Activated CD4-positive, alpha-beta T cell treated with anti-CD3 and anti-CD28 coated beads, Interleukin-2, amount 10 ng/mL, durations not matched to agents 24 days and 14 days (primary cell): ENCODE measurements at places on chromosomes 4 and X.

DNA sequence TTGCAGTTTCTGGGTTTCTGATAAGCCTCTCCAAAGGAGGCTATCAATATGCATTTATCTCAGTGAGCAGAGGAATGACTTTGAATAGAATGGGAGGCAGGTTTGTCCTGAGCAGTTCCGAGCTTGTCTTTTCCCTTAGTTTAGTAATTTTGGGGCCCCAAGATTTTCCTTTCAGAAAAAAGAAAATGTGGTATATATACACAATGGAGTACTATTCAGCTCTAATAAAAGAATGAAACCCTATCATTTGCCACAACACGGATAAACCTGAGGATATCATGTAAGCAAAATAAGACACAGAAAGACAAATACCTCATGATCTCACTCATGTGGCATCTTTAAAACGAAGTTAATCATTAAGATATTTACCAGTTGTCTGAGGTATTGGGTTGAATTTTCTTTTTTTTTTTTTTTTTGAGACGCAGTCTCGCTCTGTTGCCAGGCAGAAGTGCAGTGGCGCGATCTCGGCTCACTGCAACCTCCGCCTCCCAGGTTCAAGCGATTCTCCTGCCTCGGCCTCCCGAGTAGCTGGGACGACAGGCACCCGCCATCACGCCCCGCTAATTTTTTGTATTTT lies 540 bp downstream of the ZNF721 start:
- no peak for DNase-seq

GRCh38 chr4:39394706-39395105 lies 12.0 kb upstream of the KLB start:
- no peak for DNase-seq

DNA sequence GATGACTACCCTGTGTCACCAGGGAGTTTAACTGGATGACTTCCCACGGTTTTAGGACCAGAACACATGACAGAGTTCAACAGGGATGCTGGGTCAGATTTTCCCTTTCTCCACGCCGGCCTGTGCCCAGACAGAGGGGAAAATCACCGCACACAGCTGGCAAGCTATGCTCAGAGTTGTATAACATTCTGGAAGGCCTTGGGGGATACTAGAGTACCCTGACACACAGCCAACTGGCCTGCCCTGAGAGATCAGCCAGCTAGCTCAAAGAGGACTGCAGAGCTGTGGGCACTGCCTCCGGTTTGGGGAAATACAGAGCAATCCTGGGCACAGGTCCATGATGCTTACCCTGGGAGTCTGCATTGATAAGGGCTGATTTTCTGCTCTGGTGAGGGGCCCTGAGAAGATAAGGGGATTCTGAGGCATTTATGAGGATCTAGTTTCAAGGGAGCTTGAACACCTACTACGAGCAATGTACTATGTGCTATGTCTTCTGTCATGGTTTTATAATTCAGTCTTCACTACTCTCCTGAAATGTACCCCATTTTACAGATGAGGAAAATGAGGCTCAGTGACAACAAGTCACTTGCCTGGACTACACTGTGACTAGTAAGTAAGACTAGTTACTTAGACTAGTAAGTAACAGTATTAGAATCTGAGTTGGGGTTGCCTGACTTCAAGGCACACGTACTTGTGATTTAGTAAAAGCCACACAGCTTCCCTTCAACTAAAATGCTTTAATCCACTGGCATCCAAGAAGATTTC lies 14.7 kb downstream of the C4orf54 start:
- no peak for DNase-seq

GRCh38 chrX:37047776-37048175 lies 39.6 kb downstream of the FAM47C start:
- DNase-seq = no peak

DNA sequence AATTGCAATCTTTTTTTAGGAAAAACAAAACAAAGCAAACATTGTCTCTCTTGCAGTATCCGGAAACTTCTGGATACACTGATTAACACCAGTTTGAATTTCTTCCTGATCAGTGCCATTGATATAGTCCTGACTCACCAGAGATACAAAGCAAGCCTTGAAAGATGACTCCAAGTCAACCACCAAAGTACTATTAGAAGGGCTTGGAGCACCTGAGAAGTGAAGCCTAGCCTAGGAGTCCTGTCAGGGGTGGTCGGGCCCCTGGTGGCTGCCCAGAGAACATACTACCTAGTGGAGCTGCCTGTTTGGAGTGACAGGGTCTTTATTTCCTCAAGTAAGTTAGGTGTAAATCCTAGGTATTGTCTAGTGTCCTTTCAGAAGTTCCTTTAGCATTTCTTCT lies 593.2 kb downstream of the ZNF674 start:
- no peak for DNase-seq

GRCh38 chrX:46737041-46737440 lies 21.9 kb downstream of the SLC9A7 start:
- DNase-seq = no peak

GRCh38 chrX:131239057-131239456 lies 50.0 kb downstream of the IGSF1 start:
- DNase-seq = no peak

DNA sequence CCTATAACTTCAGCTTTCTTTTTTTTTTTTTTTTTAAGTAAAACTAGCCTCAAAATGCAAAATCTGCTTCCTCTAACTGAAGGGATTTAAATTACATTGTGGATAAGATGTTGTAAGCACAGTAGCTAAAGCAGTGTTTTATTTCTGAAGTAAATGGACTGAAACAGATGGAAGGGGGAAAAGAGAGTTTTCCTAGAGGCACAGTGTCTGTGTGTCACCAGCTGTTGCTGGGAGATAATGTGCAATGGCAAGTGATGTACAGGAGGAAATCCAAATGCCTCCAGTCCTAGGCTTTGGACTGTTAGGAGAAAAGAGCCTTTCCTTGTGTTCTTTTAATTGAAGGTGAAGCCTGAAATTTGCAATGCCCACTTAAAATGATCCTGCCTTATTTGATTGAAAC lies 672.1 kb downstream of the GRXCR1 start:
- DNase-seq = no peak
